Suprapubic skin (tissue), 4 donors: ENCODE measurements at places on chromosomes 2 and 18.

- no peak for DNase-seq
- peaks cover 1% of the 10 kb centered on the region for H3K4me1 ChIP-seq
- H3K36me3 ChIP-seq: no peaks in the 10 kb centered on the region
- no peak overlapping the region for H3K27ac ChIP-seq
- no peaks in the 10 kb centered on the region for H3K27me3 ChIP-seq
Measured at GRCh38 chr2:165475277-165476004, 5.9 kb downstream of the CSRNP3 start.

GRCh38 chr18:67411116-67411515 lies 105.4 kb downstream of the DSEL start:
- H3K27me3 ChIP-seq: no peaks in the 10 kb centered on the region
- no peak overlapping the region for H3K27ac ChIP-seq
- no peaks in the 10 kb centered on the region for H3K4me1 ChIP-seq
- no peak overlapping the region for H3K4me3 ChIP-seq
- no peaks in the 10 kb centered on the region for H3K36me3 ChIP-seq
- DNase-seq: no peak

DNA sequence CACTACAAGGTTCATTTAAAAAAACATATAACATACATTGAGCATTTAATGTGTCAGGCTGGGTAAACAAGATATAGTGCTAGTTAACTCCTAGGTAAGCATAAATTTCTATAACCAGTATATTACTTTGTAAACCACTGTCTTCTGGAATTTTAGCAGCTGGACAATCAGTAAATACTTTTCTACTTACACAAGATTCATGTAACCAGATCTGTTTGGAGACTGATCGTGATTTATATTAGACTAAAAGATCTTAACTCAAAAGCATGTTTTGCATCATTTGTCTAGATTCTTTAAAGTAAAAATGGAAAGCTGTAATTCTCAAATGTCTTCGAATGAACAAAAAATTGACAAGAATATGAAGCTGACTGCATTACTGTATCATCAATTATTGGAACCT lies 941 bp upstream of the SGO2 start:
- H3K4me1 ChIP-seq: peaks cover 9% of the 10 kb centered on the region
- peaks cover 4% of the 10 kb centered on the region for H3K27me3 ChIP-seq
- DNase-seq: no peak
- peak overlapping the region; percentile 71 for H3K4me3 ChIP-seq
- no peaks in the 10 kb centered on the region for H3K36me3 ChIP-seq

DNA sequence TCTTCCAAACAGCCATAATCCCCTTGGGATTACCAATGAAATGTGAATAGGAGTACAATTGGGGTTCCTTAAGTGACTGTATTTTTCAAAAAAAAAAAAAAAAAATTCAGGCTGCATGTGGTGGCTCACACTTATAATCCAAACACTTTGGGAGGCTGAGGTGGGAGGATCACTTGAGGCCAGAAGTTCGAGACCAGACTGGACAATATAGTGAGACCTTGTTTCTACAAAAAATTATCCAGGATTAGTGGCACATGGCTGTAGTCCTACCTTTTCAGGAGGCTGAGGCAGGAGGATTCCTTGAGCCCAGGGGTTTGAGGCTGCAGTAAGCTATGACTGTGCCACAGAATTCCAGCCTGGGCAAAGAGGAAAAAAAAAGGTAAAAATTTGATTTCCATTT lies 189.6 kb upstream of the GATA6 start:
- no peaks in the 10 kb centered on the region for H3K4me1 ChIP-seq
- H3K27me3 ChIP-seq: no peaks in the 10 kb centered on the region
- no peak overlapping the region for H3K27ac ChIP-seq
- H3K36me3 ChIP-seq: no peaks in the 10 kb centered on the region
- no peak overlapping the region for H3K4me3 ChIP-seq

DNA sequence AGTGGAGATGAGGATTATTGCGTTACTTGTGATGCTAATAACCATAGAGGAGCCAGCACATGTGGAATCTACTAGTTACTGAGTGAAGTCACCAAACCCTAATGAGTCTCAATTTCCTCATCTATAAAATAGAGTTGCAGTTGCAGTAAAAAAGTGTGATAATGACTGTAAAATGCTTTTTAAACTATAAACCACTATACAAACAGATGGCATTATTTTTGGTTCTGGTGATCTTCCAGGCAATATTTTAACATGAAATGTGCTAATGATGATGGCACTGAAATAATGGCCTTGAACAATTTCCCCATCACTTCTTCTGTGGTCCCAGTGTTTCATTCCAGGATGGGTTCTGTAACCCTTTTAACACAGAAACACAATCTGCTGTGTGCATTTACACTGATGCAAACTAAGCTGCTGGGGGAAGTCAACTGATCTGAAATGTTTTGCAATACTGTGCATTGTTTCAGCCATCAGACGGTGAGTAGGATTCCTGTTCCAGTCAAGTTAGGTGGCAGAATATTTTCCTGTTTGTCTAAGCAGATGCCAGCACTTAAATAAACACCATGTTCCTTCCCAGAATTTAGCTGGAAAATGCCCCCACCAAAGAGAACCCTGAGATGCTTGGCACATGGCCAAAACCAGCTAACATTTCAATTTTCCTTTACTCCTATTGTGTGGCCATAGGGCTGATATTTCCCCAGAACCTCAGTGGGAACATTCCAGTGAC lies 52.6 kb downstream of the TACR1 start:
- H3K27me3 ChIP-seq: no peaks in the 10 kb centered on the region
- no peak overlapping the region for H3K4me3 ChIP-seq
- H3K27ac ChIP-seq: no peak overlapping the region
- H3K36me3 ChIP-seq: no peaks in the 10 kb centered on the region
- DNase-seq: no peak

GRCh38 chr2:193566276-193566675 lies 1371.5 kb upstream of the TMEFF2 start:
- H3K4me1 ChIP-seq: no peaks in the 10 kb centered on the region
- H3K36me3 ChIP-seq: no peaks in the 10 kb centered on the region
- no peak for DNase-seq
- no peak overlapping the region for H3K4me3 ChIP-seq

- H3K4me1 ChIP-seq: no peaks in the 10 kb centered on the region
- DNase-seq: no peak
- H3K27me3 ChIP-seq: no peaks in the 10 kb centered on the region
- no peaks in the 10 kb centered on the region for H3K36me3 ChIP-seq
Measured at GRCh38 chr2:195304310-195304709, 352.7 kb upstream of the SLC39A10 start.

- DNase-seq: peak; percentile 91
- no peak overlapping the region for H3K4me3 ChIP-seq
- H3K36me3 ChIP-seq: no peaks in the 10 kb centered on the region
- H3K4me1 ChIP-seq: peaks cover 15% of the 10 kb centered on the region
- H3K27ac ChIP-seq: no peak overlapping the region
Measured at GRCh38 chr2:20097889-20098714, 46.7 kb upstream of the LAPTM4A start.

DNA sequence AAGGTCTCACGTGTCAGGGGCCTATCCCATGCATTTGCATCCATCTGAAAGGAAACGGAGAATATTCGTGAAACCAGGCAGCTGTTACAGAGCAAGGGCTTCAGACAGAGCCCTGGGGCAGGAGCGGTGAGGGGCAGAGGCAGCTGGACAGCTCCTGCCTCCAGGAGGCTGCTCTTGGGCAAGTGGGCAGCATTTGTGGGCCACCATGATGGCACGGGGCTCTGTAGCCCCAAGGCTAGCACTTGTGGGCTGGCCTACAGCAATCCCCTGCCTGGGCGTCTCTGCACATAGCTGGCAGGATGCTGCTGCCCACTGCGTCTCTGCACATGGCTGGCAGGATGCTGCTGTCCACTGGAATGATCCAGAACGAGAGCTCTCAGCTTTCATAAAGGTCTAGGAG lies 52.8 kb upstream of the PTMA start:
- H3K27ac ChIP-seq: no peak overlapping the region
- no peak for DNase-seq
- H3K4me3 ChIP-seq: no peak overlapping the region

GRCh38 chr2:205055251-205055650 lies 510.0 kb downstream of the PARD3B start:
- H3K27me3 ChIP-seq: no peaks in the 10 kb centered on the region
- no peaks in the 10 kb centered on the region for H3K4me1 ChIP-seq
- H3K4me3 ChIP-seq: no peak overlapping the region
- no peaks in the 10 kb centered on the region for H3K36me3 ChIP-seq

- no peaks in the 10 kb centered on the region for H3K36me3 ChIP-seq
- H3K27me3 ChIP-seq: peaks cover 31% of the 10 kb centered on the region
- no peak overlapping the region for H3K4me3 ChIP-seq
- DNase-seq: no peak
Measured at GRCh38 chr2:208125251-208125650, 927 bp upstream of the CRYGD start.

GRCh38 chr18:12476955-12477354 lies 69.2 kb downstream of the PRELID3A start:
- H3K36me3 ChIP-seq: peaks cover 20% of the 10 kb centered on the region
- no peaks in the 10 kb centered on the region for H3K27me3 ChIP-seq
- no peak overlapping the region for H3K4me3 ChIP-seq
- H3K4me1 ChIP-seq: no peaks in the 10 kb centered on the region
- no peak for DNase-seq

DNA sequence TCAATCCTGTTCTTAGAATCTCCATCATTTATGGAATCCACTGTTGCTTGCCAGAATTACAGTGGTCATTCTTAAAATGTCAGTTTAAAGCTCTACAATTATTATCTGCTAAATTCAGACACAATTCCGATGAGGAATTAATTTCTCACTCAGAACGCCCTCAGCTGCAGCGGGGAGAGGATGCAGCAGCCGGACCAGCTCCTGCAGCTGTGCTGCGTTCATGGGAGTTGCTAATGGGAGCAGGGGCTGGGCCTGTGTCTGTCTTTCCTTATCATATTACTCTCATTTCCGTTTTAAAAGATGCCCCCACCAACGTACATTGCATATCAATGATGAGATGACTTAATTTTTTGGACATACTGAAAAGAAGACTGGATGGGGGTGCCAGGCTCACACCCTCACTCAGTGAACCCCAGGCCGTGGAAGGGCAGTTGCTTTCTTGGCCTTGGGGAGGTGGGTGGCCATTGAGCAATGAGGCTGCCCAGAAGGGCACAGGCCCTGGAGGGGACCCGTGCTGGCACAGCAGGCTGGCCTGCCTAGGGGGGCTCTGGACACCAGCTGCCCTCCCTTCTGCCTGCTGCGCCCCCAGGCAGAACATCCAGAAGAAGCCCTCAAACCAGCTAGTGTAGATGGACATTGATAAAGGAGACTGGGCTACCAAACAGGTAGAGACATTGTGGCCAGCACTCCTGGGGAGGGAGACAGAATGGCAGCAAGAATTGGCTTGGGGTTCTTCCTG lies 503.6 kb upstream of the MYT1L start:
- no peaks in the 10 kb centered on the region for H3K27me3 ChIP-seq
- no peaks in the 10 kb centered on the region for H3K4me1 ChIP-seq
- H3K36me3 ChIP-seq: no peaks in the 10 kb centered on the region
- H3K27ac ChIP-seq: no peak overlapping the region
- no peak for DNase-seq
- H3K4me3 ChIP-seq: no peak overlapping the region

DNA sequence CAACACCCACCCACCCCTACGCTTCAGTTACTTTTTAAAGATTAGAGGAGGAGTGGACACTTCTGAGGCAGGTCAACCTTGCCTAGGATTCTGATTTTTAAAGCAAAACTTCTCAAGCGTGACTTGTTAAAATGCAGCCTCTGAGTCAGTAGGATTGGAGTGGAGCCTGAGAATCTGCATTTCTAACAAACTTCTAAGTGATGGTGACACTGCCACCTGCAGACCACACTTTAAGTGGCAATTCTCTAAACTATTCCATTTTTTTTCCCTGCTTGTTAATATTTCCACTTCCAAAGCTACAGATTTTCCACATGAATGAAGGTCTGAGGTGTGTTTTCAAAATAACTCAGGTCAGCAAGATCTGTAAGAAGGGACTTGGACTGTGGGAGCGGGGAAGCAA lies 171.1 kb upstream of the CCDC150 start:
- DNase-seq: no peak
- H3K27ac ChIP-seq: no peak overlapping the region
- H3K4me1 ChIP-seq: no peaks in the 10 kb centered on the region
- no peak overlapping the region for H3K4me3 ChIP-seq
- H3K27me3 ChIP-seq: no peaks in the 10 kb centered on the region

- H3K27me3 ChIP-seq: no peaks in the 10 kb centered on the region
- no peak overlapping the region for H3K27ac ChIP-seq
- no peak overlapping the region for H3K4me3 ChIP-seq
- DNase-seq: no peak
Measured at GRCh38 chr2:181575650-181576025, 81.3 kb downstream of the CERKL start.

DNA sequence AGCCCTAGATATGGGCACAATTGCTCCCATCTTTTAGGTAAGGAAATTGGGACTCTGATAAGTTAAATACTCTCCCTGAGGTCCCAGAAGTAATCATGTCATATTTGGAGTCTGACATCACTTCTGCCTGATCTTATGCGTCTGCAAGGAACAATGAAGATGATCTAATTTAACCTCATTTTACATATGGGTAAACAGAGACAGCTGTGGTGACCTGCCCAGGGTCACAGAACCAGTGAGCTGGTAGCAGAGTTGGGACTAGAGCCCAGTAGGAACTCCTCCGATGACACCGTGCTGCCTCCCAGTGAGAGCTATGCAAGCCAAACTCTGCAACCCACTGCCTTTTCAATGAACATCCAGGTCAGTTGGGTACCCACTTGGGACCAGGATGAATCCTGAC lies 17.8 kb downstream of the CTAGE1 start:
- no peaks in the 10 kb centered on the region for H3K27me3 ChIP-seq
- no peaks in the 10 kb centered on the region for H3K4me1 ChIP-seq
- no peak overlapping the region for H3K27ac ChIP-seq

- H3K27ac ChIP-seq: no peak overlapping the region
- peaks cover 36% of the 10 kb centered on the region for H3K4me1 ChIP-seq
- no peak overlapping the region for H3K4me3 ChIP-seq
- H3K27me3 ChIP-seq: no peaks in the 10 kb centered on the region
- peaks cover 21% of the 10 kb centered on the region for H3K36me3 ChIP-seq
Measured at GRCh38 chr2:111164078-111164477, 43.4 kb downstream of the BCL2L11 start.

DNA sequence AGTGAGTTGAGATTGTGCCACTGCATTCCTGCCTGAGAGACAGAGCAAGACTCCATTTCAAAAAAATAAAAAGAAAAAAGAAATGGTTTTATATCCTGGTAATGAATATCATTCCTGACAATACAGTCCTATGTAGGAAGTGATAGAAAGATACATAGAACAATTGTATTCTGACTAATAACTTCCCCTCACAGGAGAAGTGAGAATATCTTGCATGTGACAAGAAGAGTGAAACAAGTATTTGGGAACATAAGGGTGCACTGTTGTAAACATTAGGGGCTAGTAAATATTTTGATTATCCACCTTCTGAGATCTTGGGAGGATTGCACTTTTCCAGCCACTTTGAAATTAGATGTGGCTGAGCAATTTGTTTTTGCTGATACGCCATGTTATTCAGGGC lies 40.7 kb downstream of the KLHL14 start:
- H3K4me1 ChIP-seq: no peaks in the 10 kb centered on the region
- no peak overlapping the region for H3K27ac ChIP-seq
- DNase-seq: no peak
- no peaks in the 10 kb centered on the region for H3K27me3 ChIP-seq
- no peaks in the 10 kb centered on the region for H3K36me3 ChIP-seq
- H3K4me3 ChIP-seq: no peak overlapping the region
